IMR-90 (cell line): ENCODE measurements at places on chromosomes 7 and 10. TPM values are rescaled to one million over a fixed set of nuclear protein-coding genes. Genes with fewer than 3 reads are reported as not detected.
A peak's percentile ranks its signal among the peaks of the same experiment; 100 is the strongest.

SLC26A3 gene
- total RNA-seq = not detected in 2 replicates

DNA sequence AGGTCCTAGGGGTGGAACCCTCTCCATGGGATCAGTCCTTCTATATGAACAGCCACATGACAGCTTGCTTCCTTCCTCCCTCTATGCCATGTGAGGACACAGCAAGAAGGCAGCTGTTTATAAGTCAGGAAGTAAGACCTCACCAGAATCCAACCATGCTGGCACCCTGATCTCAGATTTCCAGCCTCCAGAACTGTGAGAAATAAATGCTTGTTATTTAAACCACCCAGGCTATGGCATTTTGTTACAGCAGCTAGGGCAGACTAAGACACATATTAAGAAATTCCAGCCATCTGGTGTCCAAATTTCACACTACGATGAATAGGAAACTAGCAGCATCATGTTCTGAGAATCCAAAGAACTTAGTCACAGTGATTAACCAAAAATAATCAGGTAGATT is 140.1 kb downstream of the ZFAND4 start:
- no peak for DNase-seq

NPC1L1 gene
- total RNA-seq = not detected in 2 replicates

DNA sequence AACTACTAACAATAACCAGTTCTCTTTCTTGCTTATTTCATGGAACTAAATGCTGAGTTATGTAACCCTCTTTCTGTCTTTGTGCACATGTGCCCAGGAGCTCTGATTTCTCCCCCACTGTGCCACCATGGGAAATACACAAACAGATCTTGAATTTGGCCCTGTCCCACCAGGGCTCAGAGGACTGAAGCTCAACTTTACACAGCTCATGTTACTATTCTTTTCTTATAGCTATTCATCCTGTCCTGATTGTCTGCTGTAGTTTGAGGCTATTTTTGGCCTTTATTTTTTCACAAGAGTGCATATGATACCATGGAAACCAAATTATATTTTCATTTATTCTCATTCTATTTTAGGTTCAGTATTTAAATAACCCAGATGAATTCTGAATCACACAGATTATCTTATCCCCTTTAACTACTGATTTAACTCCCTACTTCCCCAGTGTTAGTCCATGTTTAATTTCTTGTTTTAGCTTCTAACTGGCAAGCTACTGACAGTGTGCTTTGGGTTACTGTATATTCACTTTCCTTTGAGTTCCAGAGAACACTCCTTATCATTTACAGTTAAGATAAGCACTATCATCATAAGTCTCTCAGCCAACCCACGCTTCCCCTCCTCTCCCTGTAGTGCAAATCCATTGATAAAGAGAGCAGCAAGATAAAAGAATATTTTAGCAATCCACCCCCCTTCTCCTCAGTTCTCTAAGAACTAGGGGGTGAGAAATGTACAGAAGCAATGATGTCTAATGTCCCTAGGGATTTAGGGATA is 71.8 kb upstream of the GSDME start:
- DNase-seq = no peak

- DNase-seq = peak; percentile 16
Observed at GRCh38 chr10:7397049-7398035, 13.5 kb downstream of the SFMBT2 start.
